ENCODE measurements at places on chromosomes 5 and 9. TPM values are rescaled to one million over a fixed set of nuclear protein-coding genes. Genes with fewer than 3 reads are reported as not detected.

SCGB3A2 gene
- total RNA-seq: not detected

LCN2 gene
- total RNA-seq: not detected

ADAMTSL1 gene
- 21.6 TPM for total RNA-seq

SLC1A3 gene
- 0.19 TPM for total RNA-seq

EPB41L4B gene
- 1.2 TPM for total RNA-seq

BDP1 gene
- 23.0 TPM for total RNA-seq

GFRA3 gene
- total RNA-seq: not detected

OR1Q1 gene
- total RNA-seq: not detected

ERBIN gene
- 43.3 TPM for total RNA-seq

PCBD2 gene
- total RNA-seq: 3.1 TPM

TMEM171 gene
- 7.0 TPM for total RNA-seq

NMUR2 gene
- not detected for total RNA-seq

KCNN2 gene
- total RNA-seq: 0.54 TPM

MYMK gene
- not detected for total RNA-seq

ABL1 gene
- total RNA-seq: 53.6 TPM
